ENCODE measurements at places on chromosomes 1 and 21.

DNA sequence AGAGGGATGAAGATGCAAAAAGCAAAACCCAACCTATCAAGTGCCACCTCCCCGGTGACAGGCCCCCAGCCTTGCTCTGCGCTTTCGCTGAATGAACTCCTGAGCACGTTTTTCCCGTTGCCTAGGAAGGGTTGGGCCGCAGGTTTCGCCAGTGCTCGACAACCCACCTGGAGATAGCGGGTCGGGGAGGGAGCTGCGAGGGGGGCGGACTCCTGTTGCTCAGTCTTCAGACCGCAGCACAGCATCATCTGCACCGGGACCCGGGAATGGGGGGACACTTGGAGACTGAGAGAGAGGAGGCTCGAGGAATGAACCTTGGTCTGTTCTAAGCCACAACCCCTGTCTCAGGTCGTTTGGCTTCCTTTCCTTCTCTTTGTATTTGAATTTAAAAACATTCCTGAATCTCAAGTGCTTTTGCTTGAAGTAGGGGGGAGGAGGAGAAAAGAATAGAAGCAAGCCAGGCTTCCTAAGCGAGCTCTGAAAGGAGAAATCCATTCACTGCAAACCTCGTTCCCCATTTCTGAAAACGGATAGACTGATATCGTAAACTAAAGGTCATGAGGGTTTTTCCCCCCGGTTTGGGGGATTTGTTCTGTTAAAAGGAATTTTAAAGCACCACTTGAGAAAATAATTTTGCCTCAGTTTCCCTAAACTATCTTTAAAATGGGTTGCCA is 1.2 kb downstream of the AK5 start:
- DNase-seq, result no peak

DNA sequence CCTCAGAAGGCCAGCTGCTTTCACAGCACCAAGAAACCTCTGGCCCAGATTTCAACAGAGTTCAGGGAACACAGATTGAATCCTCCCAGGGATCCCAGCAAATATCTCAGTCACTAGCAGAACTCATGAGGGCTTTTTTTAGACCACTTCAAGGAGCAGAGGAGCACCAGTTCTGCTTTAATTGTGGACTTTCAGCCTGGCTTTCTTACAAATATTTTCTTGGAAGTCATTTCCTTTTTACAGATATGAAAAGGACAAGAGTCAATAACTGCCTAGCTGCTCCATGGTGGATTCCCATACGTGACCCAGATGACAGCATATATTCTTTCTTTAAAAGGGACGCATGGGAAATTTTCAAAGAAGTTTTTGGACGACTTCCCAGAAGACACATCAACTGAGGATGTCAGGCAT is 6.4 kb upstream of the LRRC8B start:
- DNase-seq, result no peak

DNA sequence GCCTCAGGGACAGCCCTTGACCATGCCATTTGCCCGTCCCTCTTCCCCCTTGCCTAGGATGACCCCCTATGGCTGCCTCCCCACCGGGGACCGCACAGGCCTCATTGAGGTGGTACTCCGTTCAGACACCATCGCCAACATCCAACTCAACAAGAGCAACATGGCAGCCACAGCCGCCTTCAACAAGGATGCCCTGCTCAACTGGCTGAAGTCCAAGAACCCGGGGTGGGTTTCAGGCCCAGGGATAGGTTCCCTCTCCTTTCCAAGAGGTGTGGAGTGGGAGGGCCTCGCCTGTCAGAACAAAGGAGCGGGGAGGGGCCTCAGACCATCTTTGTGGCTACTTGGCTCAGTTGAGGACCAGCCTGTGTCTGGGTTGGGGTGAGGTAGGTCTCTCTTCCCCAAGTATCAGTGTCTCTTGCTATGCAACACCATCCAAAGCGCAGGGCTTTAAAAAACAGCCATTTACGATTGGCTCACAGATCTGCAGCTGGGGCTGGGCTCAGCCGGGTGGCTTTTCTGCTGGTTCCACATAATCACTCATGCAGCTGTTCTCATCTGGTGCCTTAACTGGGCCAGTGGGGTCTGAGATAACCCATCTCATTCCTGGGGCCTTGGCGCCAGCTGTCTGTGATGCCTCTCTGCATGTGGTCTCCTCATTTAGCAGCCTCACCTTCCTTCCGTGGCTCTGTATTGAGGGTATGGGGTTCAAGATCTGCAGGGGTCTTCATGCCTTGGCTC is 71.7 kb downstream of the PIK3CD start:
- DNase-seq, result no peak

GRCh38 chr1:208557723-208558094 is 313.5 kb upstream of the PLXNA2 start:
- no peak for DNase-seq

DNA sequence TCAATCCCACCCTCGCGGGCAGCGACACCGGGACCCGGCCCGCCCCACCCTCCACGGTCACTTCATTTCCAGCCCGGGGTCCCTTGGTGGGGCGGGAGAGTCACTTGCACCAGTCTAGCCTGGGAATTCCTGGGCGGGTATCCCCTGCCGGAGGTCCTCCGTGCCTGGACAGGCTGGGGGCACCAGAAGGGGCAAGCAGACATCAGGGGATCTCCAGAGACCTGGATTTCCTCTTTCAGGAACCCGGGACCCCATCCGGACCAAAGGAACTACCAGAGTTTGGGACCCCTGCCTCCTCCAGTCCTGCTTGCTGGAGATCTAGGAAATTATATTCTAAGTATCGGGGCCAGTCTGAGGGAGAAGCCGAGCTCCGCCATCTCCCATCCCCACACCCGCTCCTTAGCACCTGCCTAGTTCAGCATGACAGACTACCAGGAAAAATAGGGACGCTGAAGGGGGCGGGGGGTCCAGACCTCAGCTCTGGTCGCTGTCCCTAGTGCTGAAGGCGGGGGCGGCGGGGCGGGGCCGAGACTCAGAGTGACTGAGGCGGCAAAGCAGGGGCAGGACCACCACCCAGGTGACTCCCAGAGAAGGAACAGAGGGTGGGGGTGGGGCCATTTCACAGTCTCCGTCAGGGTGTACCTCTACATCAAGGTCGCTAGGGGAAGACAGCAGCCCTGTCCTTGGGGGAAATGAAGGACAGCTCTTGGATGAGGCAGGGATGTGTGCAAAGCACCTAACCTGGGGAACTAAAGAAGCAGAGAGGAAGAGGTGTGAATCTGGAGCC is 832 bp downstream of the HCN3 start:
- peak; percentile 76 for DNase-seq

GRCh38 chr1:194684636-194685035 is 1498.2 kb upstream of the B3GALT2 start:
- DNase-seq, result no peak

GRCh38 chr21:16634515-16634914 is 878.3 kb upstream of the CXADR start:
- DNase-seq, result no peak

GRCh38 chr21:35614396-35614921 is 445.9 kb downstream of the SETD4 start:
- no peak for DNase-seq

DNA sequence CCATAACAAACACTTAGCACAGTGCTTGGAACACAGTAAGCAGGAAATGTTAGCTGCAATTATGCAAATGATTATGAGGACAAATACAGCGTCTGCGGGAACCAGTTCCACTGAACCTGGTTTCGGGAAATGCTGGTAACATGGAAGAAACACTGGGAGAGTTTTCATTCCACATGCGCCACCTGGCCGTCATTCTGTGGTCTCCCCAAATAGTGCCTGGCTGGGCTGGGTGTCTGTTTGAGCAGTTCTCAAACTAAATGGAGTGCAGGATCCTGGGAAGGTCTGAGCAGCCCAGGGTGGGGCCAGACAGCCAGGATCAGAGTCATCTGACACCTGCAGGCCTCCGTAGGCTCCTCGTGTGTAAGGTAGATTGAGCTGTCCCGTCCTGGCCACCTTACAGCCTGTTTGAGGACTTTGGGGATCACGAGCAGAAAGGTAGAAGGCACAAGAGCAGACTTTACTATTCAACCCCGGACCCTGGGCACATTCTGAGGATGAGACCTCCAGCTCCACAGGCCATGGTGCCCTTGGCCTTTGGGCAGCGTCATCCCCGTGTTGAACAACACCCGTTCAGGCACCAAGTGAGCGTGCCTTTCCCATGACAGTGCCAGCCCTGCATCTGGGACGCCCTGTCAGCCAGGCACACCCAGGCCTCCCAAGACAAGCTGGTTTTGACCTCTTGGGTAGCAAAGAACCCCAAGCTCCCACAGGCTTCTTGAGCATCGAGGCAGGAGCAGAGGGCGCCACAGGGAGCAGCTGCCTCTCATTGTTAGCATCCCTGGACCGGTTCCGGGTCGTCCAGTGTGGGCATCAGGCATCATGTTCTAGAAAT is 101.9 kb downstream of the PRDM2 start:
- no peak for DNase-seq

GRCh38 chr1:215287362-215287761 is 204.8 kb downstream of the KCNK2 start:
- no peak for DNase-seq

- DNase-seq, result no peak
Observed at GRCh38 chr1:30400507-30400906, 322.9 kb downstream of the MATN1 start.

DNA sequence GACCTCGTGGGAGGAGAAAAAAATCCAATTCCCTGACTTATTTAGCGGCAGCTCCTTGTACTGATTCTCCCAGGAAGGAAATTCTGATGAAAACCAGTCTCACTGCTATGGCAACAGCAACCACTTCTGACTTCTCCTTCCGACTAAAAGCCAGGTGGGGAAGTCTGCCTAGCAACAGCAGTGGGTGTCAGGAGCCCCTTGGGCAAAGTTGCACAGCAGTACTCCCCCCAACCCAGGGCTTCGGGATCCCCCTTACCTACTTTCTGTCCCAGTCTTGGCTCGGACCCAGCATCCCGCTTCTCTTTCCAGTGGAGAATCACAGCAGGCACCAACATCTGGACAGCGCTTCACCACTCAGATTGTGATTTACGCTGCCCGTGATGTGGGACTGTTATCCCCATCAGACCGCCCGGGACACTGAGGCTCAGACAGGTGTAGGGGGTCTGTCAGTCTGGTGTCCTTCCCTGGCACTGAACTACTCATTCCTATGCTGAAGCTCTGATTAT is 24.6 kb downstream of the NKAIN1 start:
- no peak for DNase-seq

- peak; percentile 87 for DNase-seq
Observed at GRCh38 chr1:27366113-27366410, 699 bp downstream of the MAP3K6 start.

DNA sequence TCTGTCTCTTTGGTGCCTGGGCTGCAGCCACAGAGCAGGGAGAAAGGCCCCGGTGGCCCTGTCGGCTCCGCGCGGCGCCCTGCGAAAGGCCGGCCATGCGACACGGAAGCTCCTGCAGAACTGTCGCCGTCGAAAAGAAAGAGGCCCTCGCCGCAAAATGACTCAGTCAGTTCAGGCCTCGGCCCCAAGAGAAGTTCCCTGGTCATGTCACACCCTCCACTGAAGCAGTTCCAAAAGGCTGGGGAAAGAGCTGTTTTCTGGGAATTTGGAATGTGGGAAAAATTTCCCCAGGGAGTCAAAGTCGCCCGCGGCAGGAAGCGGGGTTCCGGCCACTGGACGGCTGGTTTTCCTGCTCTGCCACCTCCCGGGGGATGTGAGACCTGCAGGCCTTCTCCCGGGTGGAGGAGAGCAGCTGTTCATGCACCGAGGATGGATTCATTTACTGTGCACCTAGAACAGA is 115.8 kb upstream of the ZNF678 start:
- no peak for DNase-seq

DNA sequence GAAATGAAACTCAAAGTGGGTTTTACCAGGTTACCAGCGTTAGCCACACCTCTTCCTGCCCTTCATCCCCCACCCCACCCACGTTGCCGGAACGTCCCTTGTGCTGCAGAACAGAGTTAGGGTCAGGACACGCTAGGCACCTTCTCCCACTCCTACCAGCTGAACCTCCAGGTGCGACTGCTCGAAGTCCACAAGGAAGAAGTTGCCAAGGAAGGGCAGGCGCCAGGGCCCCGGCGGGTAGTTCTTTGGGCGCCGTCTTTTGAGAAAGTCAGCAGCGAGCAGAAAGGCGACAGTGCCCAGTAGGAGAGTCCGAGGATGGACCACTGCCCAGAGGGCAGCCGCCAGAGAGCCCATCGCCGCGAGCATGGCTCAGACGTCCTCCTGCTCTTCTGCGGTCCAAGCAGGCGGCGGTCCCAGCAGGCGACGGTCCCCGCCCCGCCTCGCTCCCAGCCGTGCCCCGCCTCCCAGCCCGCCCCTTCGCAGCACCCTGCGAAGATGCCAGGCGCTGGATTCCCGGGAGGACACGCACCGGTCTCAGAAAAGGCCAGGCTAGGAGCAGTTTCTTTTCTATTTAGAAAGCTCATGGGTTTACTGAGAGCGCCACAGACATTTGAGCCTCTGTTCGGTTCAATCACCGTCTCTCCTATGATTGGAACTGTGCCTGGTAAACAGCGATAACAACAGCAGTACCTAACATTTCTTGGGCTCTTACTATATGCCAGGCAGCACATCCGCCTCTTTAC is at the start of gene CYP2J2:
CYP2J2 (minus strand) TSS at position 393 of the 743 bp plus-strand sequence; CDS start at position 366, 27 bp downstream.
- peak; percentile 6 for DNase-seq

- no peak for DNase-seq
Observed at GRCh38 chr1:201163707-201164106, 9.4 kb upstream of the TMEM9 start.

DNA sequence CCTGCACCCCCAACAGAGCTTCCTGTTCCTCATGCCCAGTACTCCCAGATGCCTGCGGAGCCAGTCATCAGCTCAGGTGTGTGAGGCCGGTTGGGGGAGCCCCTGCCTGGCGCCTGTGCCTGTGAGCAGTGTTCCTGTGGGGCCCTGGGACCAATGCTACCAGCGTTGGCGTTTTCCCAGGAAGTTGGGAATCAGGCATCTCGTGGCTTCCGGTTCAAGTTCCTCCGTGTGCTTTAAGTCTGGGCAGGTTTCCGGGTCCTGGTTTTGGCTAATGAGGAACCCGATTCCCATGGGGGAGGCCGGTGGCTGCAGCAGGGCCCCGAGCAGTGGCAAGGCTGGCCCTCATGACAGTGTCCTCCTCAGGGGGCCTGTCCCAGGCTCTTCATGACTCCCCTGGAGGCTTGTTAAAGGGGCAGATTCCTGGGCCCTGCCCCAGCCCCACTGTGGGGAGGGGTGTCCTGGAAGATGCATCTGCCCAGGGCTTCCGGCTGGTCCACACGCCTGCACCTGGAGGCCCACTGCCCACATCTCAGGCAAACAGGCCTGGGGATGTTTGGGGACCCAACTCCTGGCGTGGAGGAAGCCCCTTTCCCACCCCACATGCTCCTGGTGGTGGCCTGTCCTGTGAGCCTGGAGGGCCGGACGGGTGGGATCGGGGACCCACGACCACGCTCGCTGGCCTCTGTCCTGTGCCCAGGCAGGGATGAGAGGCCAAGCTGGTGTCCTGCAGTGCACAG is 26.2 kb downstream of the TP73 start:
- no peak for DNase-seq
